Omental fat pad (tissue), 4 donors: ENCODE measurements at places on chromosomes 1 and 21.

GRCh38 chr1:2168535-2168934, 26.0 kb downstream of the FAAP20 start:
- no peak for DNase-seq

DNA sequence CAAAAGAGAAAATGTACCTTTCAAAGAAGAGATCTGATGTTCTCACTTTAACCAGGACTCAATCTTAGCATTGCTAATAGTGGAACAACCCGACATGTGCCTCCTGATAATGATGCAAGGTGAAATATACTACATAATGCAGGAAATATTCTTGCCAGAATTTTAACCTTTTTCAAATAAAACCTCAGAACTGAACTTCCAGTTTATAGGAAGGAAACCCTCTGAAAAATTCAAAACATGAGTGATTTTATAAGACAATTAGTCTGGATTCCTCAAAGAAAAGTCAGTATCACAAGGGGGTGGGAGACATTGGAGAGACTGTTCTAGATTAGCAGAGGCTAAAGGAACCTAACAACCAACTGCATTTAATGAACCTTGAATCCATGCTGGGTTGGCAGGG, 18.1 kb downstream of the AHCYL1 start:
- no peak for DNase-seq

DNA sequence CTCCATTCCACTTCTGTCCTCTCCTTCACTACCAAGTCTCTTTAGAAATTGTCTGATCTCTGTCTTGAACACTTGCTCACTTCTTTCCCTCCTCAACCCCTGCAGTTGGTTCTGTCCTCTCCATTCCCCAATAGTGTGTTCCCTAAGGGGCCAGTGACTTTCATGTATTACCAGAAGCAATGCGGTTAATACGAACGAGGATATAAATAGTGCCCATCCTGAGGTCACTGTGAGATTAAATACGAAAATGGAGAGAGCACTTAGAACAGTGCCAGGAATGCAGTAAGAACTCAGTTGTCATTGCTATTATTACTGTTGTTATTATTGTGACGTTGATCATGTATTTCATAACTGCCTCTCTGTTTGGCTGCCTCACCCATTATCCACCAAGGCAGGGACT, 53.0 kb upstream of the ARTN start:
- DNase-seq: no peak

DNA sequence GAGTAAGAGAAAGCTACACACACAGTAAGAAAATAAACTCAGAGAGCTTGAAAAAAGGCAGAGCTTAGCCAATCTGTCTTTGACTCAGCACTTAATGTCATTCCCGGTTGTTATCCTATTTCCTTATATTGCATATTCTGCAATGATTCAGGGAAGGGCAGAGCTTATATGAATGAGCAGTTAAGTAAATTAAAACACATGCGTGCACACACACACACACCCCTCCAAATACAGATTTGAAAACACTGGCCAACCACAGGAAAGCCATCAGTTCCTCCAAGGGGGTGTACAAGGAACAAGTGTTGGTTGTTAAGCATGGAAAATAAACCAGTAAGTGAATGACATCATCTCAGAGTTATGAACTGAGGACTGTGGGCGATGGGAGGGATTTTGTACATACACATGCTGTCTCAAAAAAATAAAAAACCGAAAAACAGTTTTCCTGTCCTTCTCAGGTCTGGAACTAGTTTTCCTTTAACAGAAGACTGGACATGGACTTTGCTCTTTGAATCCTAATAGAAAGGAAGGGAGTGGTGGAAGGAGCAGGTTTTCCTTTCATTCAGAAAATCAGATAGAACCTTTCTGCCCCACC, 1.0 kb downstream of the IQGAP3 start:
- DNase-seq: no peak

- DNase-seq: no peak
Observed at GRCh38 chr1:27117733-27118439, 37.0 kb downstream of the SLC9A1 start.

DNA sequence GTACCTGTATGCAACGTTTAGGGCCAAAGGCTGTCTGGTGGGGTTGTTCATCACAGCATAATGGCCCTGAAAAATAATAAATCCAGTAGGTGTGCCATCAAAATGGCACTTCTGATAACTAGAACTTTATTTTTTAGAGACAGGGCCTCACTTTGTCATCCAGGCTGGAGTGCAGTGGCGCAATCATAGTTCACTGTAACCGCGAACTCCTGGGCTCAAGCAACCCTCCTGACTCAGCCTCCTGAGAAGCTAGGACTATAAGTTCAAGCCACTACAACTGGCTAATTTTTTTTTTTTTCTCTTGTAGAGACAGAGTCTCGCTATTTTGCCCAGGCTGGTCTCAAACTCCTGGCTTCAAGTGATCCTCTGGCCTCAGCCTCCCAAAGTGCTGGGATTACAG, 4.7 kb downstream of the SNAPIN start:
- DNase-seq: no peak
